Spinal cord (tissue), 10 donors: ENCODE measurements at places on chromosomes 3 and 15. TPM values are rescaled to one million over a fixed set of nuclear protein-coding genes. Genes with fewer than 3 reads are reported as not detected.

CHRM5 gene
- 1.2 TPM for polyA plus RNA-seq

RTP4 gene
- polyA plus RNA-seq: 0.16 TPM

GABRG3 gene
- 10.5 TPM for polyA plus RNA-seq

SLCO3A1 gene
- polyA plus RNA-seq: 19.6 TPM

SPATA12 gene
- 0.20 TPM for polyA plus RNA-seq
